ENCODE measurements at places on chromosomes 11 and 22. TPM values are rescaled to one million over a fixed set of nuclear protein-coding genes. Genes with fewer than 3 reads are reported as not detected.

DNA sequence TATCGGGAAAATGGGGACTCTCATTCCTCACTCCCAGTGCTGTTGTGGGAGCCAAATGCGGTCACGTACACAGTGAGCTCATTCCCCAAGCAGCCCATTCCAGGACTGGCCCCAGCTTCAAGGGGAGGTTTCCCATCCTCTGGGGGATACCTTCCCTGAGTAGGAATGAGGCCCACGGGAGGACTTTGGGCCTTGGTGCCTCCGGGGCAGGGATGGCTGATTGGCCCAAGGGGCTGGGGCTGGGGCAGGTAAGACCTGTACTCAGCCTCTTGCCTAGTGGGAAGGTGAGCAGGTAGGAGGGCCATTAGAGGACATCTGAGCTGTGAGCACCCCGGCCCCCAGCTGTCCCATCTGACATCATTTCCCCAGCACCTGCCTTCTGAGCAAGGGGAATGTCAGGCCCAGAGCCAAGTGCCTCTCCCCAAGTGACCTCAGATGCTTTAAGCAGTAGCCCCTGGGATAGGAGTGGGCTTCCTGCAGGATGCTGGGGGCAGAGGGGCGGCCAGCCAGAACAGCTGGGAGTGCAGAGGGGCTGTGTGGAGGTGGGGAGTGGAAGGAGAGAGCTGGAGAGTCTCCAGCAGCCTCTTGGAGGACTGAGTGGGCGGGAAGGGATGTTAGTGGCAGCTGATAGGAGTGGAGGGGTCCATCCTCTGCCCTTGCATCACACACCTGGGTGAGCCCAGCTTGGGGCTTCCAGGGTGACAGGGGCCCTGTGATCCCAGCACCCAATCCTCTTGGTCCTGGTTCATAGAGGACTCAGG is 58.4 kb downstream of the CD82 start:
- peak; percentile 42 for DNase-seq

- peak; percentile 95 for DNase-seq
Measured at GRCh38 chr22:38218661-38219622, 17.1 kb downstream of the MAFF start.

GRCh38 chr11:76008474-76008873 is 193.5 kb downstream of the UVRAG start:
- DNase-seq: peak; percentile 61

The TRPC6 gene
- total RNA-seq: 10.7 TPM

DNA sequence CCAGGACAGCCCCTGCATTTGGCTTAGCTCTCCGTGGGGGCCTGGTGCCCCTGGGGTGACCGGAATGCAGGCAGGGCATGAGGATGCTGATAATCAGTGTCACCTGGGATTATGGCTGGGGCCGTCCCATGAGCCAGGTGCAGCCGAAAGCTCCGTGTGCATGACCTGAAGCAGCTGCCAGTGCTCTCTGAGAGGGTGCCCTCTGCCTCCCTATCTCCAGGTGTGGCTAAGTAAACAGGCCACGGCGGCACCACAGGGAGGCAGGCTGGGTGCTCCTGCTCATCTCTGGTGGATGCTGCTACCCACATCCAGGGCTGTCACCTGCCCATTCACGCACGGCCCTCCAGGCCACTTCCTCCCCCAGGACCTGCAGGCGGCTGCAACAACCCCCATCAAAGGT is 29.8 kb downstream of the DUSP8 start:
- no peak for DNase-seq

DNA sequence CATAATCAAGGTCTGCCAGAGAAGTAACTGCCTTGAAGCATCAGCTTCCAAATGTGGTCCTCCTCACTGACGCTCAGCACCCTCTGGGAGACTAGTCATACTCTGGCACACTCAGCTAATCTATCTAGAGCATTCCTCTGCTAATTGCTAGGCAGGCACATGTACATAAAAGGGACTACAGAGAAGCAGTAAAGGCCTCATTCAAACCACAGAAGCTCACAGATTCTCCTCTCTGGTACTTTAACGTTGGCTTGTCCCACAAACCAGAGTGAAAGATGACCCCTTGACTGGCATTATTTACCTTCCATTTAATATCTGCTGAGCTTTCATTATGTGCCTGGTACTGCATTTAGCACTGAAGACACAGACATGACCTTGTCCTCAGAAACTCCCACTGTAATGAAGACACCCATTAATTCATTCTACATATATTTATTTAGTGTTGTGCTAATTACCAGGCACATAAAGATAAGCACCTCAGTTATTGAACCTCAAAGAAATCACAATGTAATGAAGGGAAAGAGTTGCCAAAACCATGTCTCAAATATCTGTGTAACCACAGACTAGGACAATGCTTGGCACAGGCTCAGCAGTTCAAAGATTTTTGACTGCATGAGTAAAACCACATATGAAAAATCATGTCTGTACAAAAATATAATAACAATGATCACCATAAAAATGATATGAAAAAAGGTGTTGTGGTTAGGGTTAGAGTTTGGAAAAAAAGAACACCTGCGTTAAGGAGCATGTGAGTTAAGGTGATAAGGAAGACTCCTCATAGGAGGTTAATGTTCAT is 550.4 kb downstream of the DLG2 start:
- no peak for DNase-seq

The TTC28 gene
- 14.9 TPM for total RNA-seq

The ISX gene
- not detected for total RNA-seq

The IRF7 gene
- total RNA-seq: 7.6 TPM

The POU2AF2 gene
- not detected for total RNA-seq
